A549 treated with CORT108297 at 1 μM for 4 hours (cell line): ENCODE measurements at places on chromosomes 12 and 14. TPM values are rescaled to one million over a fixed set of nuclear protein-coding genes. Genes with fewer than 3 reads are reported as not detected.

The KRT82 gene
- total RNA-seq: not detected in 5 replicates

The NTN4 gene
- total RNA-seq: 44.5 to 54.5 TPM (median 50.9 TPM) in 5 replicates

The ARID2 gene
- total RNA-seq: 7.5 to 10.3 TPM (median 9.3 TPM) in 5 replicates

The RNF10 gene
- 99.3 to 116 TPM (median 102 TPM) in 5 replicates for total RNA-seq

The SLC39A5 gene
- total RNA-seq: 0.09 TPM in 2 of 5 replicates, not detected in the others
